ENCODE measurements at places on chromosomes 7 and 10.

DNA sequence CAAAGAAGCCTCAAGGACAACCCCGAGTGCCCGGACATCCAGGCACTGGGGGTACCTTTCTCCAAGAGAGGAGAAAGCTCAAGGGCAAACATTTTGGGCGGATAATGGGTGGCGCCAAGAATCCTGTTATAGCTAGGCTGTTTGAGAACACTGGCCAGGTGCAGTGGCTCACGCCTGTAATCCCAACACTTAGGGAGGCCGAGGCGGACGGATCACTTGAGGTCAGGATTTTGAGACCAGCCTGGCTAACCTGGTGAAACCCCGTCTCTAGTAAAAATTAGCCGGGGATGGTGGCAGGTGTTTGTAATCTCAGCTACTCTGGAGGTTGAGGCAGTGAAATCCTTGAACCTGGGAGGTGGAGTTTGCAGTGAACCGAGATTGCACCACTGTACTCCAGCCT lies 25.2 kb upstream of the UNC5B start:
- DNase-seq, result no peak

DNA sequence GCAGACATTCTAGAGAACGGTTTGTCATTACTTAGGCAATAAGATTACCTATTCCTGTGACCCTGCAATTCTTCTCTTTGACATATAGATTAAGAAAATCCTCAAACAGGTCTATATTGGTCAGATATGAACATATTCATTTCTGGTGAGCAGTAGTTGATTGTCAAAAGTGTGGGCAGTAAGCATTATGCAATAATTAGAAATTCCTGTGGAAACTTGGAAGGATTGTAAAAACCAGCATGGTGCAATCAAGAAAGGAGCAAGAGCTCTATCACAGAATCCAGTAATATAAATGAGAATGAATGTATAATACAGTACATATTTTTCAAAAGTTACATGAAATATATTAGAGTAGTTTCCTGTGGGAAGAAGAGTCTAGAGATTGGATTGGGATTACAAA lies 406.5 kb downstream of the SUGCT start:
- no peak for DNase-seq

GRCh38 chr10:56317603-56318002 lies 43.5 kb downstream of the ZWINT start:
- DNase-seq, result no peak

DNA sequence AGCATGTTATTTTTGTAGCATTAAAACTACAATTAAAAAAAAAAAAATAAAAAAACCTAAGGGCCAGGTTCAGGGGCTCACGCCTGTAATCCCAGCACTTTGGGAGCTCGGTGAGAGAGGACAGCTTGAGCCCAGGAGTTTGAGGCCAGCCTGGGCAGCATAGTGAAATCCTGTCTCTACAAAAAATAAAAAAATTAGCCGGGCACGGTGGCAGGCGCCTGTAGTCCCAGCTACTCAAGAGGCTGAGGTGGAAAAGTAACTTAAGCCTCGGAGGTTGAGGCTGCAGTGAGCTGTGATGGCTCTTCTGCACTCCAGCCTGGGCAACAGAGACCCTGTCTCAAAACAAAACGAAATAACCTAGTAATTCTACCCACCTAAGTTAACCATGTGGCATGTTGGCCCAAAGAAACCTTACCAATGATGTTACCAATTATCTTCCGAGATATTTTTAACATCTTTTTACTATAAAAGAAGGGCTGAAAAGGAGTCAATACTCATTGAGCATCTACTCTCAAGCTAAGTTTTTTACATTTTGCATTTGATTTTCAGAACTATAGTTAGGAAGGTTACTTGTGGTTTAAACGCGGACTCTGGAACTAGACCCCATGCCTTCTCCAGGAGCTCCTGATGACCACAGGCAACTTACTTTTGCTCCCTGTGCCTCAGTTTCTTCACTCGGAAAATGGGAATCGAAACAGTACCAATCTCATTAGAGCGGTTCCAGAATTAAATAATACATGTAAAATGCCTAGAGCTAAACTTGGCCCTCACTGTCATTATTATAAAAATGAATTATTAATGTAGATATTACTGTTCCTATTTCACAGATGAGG lies 1.4 kb downstream of the ITGB1 start:
- no peak for DNase-seq

DNA sequence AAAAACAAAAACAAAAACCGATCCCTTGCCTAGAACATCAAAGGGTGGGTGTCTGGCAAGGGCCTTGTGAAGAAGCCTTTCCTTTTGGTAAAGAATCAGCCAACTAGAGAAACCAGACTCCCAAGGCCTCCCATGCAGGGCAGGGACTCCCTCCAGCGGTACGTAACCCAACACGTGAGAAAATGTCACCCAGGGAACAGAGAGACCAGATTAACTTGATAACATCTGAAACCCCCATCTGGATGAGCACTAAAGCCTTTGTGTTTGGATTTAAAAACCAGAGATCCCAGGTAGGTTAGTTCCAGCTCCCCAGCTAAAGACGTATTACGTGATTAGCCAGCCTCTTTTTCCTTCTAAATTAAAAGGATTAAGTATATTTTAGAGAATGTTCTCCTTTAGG lies 3.0 kb upstream of the HABP2 start:
- no peak for DNase-seq

DNA sequence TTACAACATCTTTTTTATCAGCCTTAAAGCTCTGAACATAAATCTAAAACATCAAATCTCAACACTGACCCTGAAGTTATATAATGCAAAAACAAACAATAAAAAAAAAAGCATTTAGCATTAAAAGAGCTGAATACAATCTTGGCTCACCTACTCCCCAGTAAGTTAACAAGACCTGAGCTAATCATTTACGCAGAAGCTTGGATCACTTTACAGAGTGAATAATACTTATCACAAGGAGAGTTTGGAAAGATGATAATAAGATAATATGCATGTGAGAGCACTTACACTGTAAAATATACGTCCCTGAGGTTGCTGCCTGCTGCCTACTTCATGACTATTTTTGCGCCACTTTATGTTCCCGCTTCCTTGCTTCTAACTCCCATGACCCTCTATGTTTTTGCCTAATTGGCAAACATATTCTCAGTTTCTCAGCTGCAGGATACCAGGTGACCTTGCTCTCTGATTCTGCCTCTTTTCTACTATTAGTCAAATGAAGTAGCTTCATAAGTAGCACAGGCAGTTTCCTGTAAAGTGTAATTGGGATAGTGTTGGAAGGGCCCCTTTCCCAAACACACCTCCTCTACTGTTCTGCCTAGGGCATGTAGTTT lies 333.6 kb downstream of the LRRTM3 start:
- DNase-seq, result no peak

DNA sequence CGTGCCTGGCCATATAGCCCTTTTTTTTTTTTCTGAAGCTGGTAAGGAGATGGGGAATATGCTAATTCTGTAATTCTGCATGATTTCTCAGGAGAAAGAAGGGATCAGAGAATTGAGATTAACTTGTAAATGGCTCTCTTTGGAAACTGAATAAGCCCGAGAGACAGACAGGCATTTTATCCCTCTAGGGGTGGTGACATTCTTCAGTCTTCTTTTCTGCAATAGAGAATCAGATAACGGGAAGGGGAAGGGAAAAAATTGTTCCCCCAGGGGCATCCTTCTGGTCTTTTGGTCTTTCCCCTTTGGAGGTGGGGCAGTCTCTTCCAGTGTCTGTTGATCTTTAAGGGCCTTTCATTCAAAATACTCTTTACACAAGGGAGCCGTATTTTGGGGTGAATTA lies 34.2 kb downstream of the HK1 start:
- DNase-seq, result no peak

- no peak for DNase-seq
Measured at GRCh38 chr10:69814251-69814650, 12.5 kb downstream of the COL13A1 start.

DNA sequence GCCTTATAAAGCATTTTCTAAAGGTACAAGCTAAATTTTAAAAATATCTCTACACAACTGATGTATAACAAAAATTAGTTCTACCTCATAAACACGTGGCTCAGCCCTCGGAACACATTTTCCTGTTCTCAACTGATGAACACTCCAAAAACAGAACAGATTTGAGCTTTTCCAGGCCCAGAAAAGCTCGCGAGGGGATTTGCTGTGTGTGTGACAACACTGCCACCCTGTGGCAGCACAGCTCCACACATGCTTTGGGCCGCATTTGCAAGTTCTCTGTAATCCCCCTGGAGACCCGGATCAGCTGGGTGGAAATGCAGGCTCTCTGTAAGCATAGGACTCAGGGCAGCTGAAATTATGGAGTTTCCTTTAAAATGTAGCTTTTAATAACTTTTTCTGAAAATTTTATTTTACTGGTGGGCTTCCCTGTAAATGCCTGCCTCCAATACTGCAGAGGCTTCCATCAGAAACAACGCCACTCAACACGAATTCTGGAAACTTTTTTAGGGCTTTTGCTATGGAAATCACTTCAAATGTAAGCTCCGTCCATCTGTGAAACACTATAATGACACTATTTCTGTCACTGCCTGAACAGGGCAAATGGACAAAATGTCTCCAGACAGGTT lies 155.5 kb downstream of the COBL start:
- no peak for DNase-seq

- DNase-seq, result no peak
Measured at GRCh38 chr10:133143200-133143533, 16.9 kb upstream of the KNDC1 start.

GRCh38 chr10:71666639-71667386 lies 52.8 kb downstream of the C10orf105 start:
- DNase-seq, result peak; percentile 48

DNA sequence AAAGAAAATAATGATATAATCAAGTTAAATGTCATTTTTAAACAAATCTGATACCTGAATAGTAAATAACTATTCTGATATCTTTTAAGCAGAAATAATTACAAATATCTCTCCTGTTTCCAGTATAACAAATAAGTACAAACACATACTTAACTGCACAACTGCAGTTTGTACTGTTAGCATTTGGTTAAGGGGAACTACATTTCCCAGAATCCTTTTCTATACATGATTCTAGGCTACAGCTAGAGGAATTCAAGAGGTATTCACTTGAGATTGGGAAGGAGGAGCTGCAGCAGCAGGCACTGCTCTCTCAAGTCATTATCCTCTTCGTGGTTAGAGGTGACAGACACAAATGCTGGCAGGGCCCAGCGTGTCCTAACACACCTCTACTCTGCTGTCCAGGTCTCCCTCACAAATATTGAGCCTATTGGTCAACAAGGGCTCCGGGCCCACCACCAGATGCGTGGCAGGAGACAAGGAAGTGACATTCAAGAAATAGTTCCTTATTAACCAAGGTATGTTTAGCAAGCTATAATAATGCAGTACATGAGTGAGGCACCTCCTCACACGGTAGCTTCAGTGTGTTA lies 255.1 kb upstream of the MKLN1 start:
- no peak for DNase-seq

DNA sequence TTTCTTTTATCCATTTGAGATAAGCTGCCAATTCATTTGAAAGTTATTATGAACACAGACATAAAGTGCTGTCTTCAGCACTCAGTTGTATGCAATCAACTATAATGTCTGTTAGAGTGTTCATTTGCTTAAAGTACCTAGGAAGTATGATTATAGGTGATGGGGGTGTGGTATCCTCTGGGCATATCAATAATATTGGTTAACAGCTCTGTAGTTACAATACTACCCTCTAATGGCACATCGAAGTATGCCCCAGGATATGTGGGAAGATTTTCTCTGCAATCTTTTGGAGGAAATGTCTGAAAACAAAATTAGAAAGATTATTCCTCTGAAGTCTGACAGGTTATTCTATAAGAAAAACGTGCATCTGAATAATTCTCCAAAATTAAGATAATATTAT lies 429.7 kb downstream of the ARL4A start:
- DNase-seq, result no peak

GRCh38 chr7:12456506-12456905 lies 52.8 kb upstream of the VWDE start:
- no peak for DNase-seq

GRCh38 chr10:113854761-113855588 lies 514 bp downstream of the NHLRC2 start:
- peak; percentile 38 for DNase-seq

GRCh38 chr10:35165136-35165535 lies 38.5 kb downstream of the CREM start:
- no peak for DNase-seq

GRCh38 chr10:118970770-118971169 lies 58.7 kb upstream of the NANOS1 start:
- no peak for DNase-seq

DNA sequence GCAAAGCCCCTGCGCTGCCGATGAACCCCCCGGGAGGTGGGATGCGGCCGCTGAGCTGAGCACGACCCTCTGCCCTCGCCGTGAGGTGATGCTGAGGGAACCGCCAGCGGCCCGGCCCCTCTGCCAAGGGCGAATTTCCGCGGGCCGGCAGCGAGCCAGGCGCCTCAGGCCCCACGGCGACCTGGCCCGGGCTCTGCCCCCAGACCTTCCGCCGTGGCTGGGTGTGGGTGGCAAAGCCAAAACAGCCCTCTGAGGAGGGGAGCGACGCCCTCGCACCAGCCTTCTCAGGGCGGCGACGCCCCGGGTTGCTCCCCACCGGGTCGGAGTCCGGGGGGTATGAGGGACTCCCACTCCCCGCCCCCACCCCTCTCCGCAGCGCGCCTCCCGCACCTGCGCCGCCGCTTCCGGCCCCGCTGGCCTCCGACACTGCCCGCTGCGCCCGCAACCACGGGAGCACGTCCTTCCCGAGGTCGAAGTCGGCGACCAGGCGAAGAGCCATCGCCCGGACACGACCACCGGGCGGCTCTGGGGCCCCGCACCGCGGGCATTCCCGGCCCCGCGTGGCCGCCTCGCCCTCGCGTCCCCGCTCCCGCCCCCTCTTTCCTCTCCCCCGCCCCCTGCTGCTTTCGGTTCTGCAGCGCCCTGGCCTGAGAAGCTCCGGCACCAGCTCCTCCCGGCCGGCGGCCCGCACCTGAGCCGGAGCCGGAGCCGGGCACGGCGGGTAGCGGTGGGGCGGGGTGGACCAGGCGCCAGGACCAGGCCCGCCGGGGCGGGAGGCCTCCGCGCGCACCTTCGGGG lies at the start of gene GSAP:
TSS of gene GSAP (minus strand) at position 527 of the 798 bp plus-strand sequence. CDS start at position 499, 28 bp downstream.
- peak; percentile 73 for DNase-seq

DNA sequence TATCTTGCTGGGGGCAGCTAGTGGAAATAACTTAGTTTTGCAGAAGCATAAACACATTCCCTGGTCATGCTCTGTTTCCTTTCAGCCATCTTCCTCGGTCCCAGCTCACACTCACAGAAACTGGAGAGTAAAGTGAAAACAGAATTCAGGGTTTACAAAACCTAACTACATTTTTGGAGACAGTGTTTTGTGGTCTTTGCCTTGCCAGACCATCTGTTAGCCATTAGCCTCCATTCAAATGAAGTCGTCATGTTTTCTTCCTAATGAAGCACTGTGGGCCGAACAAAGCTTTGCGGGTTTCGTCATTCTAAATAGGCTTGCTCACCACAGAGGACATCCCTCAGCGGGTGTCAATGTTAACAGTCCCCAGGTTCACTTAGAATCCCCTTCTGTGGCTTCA lies 214.6 kb upstream of the TMEM72 start:
- no peak for DNase-seq

- no peak for DNase-seq
Measured at GRCh38 chr7:31882187-31882586, 188.0 kb downstream of the PDE1C start.

- no peak for DNase-seq
Measured at GRCh38 chr10:48900371-48900801, 39.3 kb downstream of the LRRC18 start.
